ENCODE measurements at places on chromosomes 5 and 9.

GRCh38 chr9:15935661-15936305, 382.9 kb downstream of the CCDC171 start:
- no peak for DNase-seq

DNA sequence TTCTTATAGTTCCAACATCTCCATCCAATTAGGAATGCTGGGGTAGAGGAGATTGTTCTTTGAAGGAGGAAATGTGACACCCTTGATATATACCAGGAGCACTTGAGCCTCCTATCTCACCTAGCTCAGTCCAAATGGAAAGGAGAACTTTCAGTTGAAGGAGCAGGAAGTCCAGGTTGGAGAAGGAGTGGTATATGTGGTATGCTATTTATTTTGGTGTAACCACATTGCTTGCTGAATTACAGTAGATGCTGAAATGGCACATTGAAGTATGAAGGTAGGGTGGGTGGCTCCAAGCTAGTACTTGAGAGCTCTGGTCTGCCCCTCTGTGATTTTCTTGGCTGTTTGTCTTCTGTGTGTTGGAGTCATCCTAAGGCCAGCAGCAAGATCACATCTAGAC, 6.1 kb downstream of the CSNK1G3 start:
- no peak for DNase-seq

DNA sequence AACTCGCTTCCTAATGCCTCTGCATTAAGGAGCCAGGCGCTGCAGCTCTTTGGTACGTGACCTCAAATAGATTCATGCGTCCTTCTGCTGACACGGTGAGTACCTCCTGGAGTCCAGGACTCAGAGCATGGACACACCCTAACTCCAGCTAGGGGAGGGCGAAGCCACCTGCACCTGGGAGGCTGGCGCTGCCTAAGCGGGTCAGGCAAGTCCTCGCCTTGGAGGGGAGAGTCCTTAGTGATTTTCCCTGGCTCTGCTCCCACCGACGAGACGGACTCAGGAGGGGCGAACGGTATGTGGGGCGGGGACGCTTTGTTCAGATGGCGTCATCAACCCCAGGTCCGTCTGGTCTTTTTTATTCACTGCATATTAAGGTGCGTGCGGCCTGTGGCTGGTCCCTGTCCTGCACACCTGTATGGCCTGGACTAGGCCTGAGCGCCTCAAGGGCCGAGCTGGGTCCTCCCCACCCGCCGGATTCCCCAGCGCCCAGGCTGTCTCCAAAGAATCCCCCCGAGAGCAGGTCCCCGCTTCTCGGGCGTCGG, 50.3 kb downstream of the NSUN2 start:
- no peak for DNase-seq

- no peak for DNase-seq
Observed at GRCh38 chr5:90968319-90968718, 409.7 kb downstream of the ADGRV1 start.

GRCh38 chr9:111231801-111232580, 98.0 kb downstream of the OR2K2 start:
- DNase-seq: no peak

DNA sequence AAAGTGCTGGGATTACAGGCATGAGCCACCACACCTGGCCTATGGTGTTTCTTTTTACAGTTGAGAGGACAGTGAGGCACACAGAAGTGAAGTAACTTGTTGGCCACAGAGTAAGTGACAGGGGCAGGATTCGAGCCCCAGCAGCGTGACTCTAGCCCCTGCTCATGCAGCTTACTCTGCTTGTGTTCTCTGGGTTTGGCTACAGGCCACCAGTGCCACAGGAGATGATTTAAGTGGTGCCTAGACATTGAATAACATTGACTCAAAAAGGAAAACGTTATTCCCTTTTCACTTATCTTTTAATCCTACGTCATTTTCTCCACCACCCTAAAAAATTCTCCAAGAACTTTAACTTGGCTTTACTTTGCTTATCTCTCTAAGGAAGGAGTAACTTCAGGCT, 61.4 kb downstream of the SNX24 start:
- DNase-seq: no peak

- DNase-seq: no peak
Observed at GRCh38 chr5:139644001-139644456, 4.1 kb upstream of the CXXC5 start.

- no peak for DNase-seq
Observed at GRCh38 chr9:124535846-124536245, 28.6 kb upstream of the NR5A1 start.

DNA sequence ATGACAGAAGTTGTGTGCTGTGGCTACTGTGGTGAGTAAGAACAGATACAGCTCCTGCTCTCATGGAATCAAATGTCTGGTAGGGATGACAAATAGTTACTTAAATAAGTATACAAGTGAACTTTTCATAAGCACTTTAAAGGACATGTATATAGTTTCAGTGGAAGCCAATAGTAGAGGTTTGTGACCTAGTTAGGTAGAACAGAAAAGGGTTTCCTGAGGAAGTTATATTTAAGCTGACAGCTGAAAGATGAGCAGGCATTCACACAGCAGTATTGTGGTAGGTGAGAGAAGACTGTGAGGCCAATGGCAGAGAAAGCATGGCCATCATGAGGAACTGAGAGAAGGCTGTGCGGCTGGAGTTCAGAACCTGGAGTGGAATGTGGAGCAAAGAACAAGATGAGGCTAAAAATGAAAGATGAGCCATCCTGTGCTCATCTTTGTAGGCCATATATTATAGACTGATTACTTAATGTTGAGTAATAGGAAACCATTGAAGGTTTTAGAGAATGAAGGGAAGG, 15.4 kb downstream of the FAM174A start:
- no peak for DNase-seq

GRCh38 chr5:72619251-72619650, 112.0 kb upstream of the ZNF366 start:
- no peak for DNase-seq

GRCh38 chr5:169052207-169052606, 248.7 kb downstream of the SLIT3 start:
- DNase-seq: no peak

DNA sequence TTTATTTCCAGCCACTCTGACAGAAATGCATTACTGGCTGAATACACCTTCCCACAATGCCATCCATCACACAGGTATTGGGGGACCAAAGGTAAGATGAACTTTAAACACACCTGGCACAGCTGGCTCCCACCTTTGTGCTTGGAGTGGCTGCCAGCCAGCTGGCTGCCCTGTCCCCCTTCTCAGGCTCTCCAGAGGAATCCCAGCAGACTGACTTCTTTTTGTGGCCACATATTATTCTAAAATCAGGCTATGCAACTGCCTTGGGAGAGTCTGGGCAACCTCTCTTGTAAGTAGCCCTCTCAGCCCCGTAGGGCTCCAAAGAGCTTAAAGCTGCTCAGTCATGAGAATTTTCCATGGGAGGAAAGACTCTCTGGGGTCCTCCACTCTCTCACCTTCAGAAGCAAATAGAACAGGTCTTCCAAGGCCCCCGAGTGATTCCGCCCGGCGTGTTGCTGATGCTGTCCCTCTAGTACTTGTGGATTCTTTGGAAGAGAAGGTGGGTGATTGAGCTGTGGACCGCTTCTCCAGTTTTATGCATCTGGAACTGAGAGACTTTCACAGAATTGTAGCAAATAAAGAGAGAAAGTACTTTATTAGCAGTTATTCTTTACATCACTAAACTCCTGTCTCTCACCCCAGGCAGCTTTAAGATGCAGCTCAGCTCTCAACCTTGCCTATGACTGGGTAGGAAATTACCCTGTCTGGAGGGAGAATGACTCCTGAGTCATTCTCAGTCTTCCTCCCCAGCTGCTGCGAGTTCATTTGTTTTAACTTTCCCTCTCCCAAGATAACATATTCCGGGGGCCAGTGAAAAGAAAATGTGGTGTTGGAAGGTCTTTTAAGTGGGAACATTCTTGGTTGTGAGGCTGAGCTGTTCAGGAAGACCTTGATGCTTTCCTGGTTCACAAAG, 159.4 kb upstream of the PITX1 start:
- no peak for DNase-seq

DNA sequence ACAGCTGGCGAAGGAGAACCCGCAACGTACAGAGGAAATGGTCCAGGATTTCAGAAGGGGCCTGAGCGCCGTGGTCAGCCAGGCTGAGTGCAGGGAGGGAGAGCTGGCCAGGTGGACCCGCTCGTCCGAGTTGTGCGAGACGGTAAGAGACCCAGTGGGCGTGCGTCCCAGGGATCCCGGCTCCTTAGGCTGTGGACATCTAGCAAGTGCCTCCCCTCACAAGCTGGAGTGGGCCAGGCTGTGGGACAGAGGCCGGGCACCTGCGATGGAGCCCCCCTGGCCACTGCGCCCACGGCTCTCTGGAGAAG, 29.5 kb upstream of the LRRC14B start:
- DNase-seq: no peak

DNA sequence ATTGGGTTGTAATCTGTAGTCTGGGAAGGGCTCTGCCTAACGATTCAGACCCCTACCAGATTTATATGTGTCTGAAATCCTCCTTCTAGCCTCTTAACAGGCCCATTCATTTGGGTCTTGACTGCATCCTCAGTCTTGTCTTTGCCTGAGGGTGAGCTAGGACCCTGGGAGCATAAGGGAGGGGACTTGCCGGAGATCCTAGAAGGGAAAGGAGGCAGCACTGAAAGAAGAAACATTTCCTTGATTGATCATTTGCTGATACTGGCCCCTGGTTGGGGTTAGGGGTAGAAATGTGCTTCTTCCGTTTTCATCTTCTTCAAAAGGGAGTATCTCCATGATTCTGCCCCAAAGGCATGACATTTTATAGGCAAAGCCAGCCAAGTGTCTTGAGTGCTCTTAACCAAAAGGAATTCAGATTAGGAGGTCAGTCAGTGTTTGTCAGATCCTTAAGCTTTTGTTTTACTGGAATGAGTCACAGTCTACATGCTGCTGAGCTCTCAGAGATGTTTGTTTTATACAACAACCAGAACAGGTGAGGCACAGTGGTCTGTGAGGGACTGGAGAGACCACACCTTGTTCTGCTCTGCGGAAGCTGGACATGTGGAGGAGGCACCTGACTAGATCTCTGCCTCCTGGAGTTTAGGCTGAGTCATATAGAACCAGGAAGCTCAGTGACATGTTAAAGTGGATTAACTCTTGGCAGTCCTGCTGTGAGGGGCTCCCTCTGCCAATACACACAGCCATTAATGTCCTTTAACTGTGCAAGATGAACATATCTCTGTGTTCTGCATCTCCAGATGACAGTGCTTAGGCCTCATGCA, 37.7 kb downstream of the PCDHAC2 start:
- DNase-seq: peak; percentile 50

- DNase-seq: no peak
Observed at GRCh38 chr5:6584727-6585126, 48.1 kb downstream of the NSUN2 start.

GRCh38 chr5:120852222-120852860, 388.2 kb downstream of the PRR16 start:
- DNase-seq: no peak

DNA sequence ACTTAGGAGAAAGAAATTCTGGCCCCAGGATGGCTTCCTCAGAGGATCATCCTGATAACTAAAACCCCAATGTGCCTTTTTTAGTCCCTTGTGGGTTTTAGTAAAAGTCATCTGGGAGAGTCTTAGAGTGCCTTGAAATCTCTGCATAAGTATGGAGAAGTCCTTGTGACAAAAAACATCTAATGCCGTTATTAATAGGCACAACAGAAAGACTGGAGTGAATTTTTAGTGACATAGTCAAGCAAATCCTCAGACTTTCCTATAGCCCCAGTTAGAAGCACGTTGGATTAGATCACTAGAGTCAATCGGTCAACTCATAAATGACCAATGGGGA, 108.2 kb upstream of the MPDZ start:
- peak; percentile 90 for DNase-seq

- no peak for DNase-seq
Observed at GRCh38 chr5:159053216-159053615, 46.5 kb downstream of the EBF1 start.

DNA sequence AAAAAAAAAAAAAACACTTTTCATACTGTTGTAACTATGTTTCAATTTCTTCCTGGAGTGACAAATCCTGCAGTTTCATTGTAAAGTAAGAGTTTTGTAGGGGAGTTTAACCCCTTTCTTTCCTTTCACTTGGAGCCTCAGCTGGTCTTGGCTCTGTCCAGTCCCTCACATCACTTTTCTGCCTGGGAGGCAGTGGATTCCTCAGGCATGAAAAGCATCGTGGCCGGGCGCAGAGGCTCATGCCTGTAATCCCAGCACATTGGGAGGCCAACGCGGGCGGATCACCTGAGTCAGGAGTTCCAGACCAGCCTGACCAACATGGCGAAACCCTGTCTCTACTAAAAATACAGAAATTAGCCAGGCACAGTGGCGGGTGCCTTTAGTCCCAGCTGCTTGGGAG, 45.6 kb upstream of the MYO10 start:
- DNase-seq: no peak

GRCh38 chr9:23686896-23687295, 139.1 kb downstream of the ELAVL2 start:
- no peak for DNase-seq

DNA sequence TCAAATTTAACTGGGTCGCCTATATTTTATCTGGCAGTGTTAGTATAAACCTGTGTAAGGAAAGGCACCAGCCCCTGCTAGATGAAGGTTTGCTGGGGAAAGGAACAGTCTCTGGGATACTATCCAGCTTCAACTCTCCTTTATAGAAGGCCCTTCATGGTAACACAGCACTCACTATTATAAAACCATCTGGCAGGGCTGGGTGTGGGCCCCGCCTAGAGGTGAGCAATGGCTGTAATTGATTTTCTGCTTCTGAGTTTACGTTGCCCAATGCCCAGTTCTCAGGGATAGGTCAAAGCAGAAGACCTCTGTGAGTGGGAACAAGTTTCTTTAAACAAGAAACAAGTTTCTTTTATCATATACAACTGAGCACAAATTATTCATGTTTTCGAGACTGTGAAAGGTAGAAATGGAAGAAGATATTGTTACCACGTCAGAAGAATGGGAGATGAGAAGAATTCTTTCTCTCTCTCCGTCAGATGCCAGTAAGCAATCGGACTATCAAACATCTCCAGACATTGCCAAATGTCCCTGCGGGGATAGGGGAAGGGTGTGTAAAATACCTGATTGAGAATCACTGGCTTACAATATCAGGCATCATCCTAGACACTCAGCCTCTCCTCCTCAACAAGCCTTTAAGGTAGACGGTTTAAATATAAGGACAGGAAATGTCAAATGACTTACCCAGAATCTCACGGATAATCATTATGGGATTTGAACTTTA, 205.9 kb downstream of the PDZD2 start:
- no peak for DNase-seq

GRCh38 chr9:97695390-97695789, 1.8 kb downstream of the XPA start:
- DNase-seq: no peak

- no peak for DNase-seq
Observed at GRCh38 chr5:134086943-134087305, 27.6 kb upstream of the TCF7 start.

- DNase-seq: no peak
Observed at GRCh38 chr9:34987160-34987901, 2.2 kb upstream of the DNAJB5 start.

Measured in NCI-H446 (cell line).